MM.1S (cell line): ENCODE measurements at places on chromosomes 11 and 22.

DNA sequence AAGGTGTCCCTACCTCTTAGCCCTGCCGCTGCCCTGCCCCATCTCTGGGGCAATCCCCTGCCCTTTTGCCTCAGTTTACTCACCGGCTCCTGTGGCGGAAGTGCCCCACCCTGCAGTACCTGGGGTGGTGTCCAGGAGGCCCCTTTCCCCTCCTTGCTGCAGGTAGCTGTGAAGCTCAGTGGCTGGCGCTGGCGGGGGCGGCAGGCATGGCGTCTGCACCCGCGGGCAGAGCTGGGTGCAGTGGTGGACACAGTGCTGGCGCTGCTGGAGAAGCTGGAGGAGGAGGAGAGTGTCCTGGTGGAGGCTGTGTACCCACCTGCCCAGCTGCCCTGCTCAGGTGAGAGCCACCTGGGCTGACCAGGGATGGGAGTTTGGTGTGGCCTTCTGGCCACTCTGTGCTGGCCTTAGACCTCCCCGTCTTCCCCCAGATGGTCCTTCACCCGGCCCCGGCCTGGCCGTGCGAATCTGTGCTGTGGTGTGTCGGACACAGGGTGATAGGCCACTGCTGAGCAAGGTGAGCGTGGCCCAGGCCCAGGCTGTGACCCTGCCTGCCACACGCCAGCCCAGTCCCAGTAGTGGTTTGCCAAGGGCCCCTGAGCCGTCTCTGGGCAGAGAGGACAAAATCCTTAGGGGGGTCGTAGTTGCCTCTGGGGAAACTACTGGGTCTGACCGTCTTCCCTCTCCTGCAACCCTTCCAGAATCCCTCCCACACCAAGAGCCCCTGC lies 4.0 kb downstream of the CARNS1 start:
- no peak for DNase-seq

GRCh38 chr22:20554824-20555223 lies 47.4 kb downstream of the MED15 start:
- DNase-seq, result no peak

GRCh38 chr11:114244726-114245394 lies 51.3 kb upstream of the NNMT start:
- no peak for DNase-seq

DNA sequence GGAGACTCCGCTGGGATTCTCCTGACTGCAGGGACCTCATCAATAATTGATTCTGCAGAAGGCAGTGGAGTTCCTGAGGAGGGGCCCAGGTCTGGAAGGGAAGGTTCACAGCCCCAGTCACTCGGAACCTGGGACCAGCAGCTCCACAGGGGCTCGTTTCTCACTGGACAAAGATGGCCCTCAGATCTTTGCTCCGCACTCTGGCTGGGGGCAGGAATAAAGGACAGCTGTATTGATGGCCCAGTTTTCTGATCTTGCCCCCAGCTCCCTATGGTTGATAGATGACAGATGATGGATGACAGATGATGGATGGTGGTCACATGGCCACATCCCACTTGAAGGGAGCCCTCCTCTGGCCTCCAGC lies 11.3 kb upstream of the BCR start:
- DNase-seq, result no peak
